Smooth muscle cell of the coronary artery (primary cell): ENCODE measurements at places on chromosomes 7 and 10. TPM values are rescaled to one million over a fixed set of nuclear protein-coding genes. Genes with fewer than 3 reads are reported as not detected.

Gene MUC12
- total RNA-seq: not detected in 2 replicates

Gene NEBL
- 0.12 and 0.90 TPM in 2 replicates for total RNA-seq

Gene VKORC1L1
- total RNA-seq: 7.0 and 10.1 TPM in 2 replicates

Gene CC2D2B
- under 0.01 TPM in 1 of 2 replicates, not detected in the other for total RNA-seq

Gene UCN3
- not detected in 2 replicates for total RNA-seq

Gene ELOVL3
- total RNA-seq: 0.15 and 1.5 TPM in 2 replicates

Gene STAG3
- total RNA-seq: 0.30 and 1.4 TPM in 2 replicates

Gene EBLN1
- not detected in 2 replicates for total RNA-seq

Gene CYP2C19
- total RNA-seq: not detected in 2 replicates

Gene MAP3K8
- 5.6 and 15.7 TPM in 2 replicates for total RNA-seq

Gene OR2AE1
- total RNA-seq: 0.12 TPM in 1 of 2 replicates, not detected in the other

Gene FEZF1
- not detected in 2 replicates for total RNA-seq

Gene BCL7B
- 12.1 and 16.1 TPM in 2 replicates for total RNA-seq

Gene C10orf53
- not detected in 2 replicates for total RNA-seq

Gene ZNF680
- total RNA-seq: 4.8 and 8.6 TPM in 2 replicates
